Stimulated activated CD4-positive, alpha-beta T cell treated with anti-CD3 and anti-CD28 coated beads, Interleukin-4, amount 100 ng/mL, for 48 hours (primary cell): ENCODE measurements at places on chromosomes 11 and 22.

DNA sequence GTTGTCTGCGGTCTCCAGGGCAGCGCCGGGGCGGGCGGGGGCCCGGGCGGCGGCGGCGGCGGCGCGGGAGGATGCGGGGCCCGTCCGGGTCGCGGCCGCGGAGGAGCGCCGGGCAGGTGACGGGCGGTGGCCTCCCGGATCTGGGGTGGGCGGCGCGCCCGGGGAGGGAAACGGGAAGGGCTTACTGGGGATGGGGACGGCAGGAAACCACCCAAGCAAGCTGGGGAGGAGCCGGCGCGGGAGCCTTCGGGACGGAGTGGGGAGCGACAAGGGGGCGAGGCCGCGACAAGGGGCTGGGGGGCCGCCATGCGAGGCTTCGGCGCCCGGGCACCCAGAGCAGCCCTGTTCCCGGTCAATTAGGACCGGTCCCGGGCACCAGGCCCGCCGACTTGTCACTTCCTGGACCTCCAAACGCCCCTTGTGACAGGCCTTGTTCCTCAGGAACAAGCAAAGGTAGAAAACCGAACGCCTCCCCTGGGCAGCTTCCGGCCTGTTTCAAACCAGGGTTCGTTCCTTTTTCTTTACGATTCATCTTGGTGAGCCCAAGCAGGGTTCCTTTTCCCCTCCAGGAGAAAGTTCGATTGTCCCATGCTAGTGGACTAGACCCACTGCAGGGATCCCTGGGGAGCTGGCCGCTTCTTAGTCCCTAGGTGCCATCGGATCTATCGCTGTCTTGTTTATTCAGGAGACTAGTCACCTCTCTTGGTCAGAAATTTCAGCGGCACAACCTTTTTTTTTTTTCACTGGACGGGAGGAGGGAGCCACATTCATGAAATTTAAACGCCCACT, 492 bp downstream of the JHY start:
- DNase-seq, result peak; percentile 24

GRCh38 chr11:2766166-2766565, 66.4 kb upstream of the KCNQ1OT1 start:
- no peak for DNase-seq

DNA sequence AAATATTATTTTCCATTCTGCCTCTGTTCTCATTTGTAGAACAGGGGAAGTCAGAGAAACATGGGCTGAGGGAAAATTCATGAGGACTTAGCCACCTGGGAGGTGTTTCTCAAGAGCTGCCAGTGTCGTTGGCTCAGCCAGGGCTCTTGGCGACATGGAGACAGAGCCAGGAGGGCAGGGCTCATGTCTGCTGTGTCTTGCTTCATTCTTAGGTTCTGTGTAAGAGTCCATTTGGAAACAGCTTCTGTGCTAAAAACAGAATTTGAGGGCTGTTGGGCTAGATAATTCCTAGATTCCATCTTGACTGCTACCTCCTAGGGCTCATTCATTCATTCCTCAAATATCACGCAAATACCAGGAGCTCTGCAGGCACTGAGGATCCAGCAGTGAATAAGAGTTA, 15.1 kb upstream of the MRGPRX2 start:
- no peak for DNase-seq

- DNase-seq, result no peak
Measured at GRCh38 chr11:87290304-87290922, 252.7 kb downstream of the TMEM135 start.

- DNase-seq, result no peak
Measured at GRCh38 chr11:68371171-68372041, 59.0 kb downstream of the LRP5 start.

DNA sequence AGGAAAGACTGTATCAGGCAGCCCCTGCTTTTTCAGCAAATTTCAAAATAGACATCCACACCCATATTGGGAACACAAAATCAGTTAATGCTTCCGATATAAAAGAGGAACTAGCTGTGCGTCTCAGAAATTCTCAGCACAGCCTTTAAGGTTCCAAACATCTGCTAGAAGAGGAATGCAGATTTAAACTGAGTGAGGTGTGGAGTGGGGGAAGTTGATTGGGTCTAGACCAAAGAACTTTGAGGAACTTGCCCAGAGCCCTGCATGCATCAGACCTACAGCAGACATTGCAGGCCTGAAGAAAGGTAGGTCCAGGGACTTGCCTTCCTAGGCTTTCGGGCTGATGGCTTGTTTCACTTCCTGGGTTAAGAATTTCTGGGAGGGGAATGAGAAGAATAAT, at the start of gene MS4A4A:
MS4A4A (plus strand) TSS at position 255 of the 400 bp plus-strand sequence; CDS start at position 265, 10 bp downstream.
- DNase-seq, result no peak

DNA sequence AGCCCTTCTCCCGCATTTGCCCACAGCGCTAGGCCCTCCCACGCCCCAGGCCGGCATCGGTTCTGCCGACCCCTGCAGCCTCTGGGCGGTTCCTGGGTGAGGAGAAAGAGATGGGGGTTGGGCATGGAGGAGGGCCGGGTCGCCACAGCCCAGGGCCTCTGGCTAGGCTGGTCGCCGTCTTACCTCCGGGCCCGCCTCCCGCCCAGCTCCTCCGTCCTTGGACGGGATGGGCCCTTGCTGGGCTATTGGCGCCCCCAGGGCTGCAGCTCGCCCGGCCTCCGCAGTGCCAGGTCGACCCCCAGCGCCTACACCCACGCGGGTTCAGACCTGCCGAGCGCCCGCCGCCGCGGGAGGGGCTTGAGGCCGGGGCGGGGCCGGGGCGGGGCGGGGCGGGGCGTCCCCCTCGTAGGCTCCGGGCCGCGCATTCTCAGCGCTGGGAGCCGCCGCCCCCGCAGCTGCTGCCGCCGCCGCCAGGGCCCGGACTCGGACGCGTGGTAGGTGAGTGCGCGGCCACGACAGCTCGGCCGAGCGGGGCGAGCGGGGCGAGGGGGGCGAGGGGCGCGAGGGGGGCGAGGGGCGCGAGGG, at the start of gene CD151:
CD151 (plus strand) TSS at position 424 of the 585 bp plus-strand sequence. CDS start 3,118 bp downstream, outside the sequence.
- no peak for DNase-seq

- no peak for DNase-seq
Measured at GRCh38 chr22:27835446-27835845, 33.9 kb upstream of the MN1 start.

- no peak for DNase-seq
Measured at GRCh38 chr22:19843107-19843856, 11.4 kb downstream of the GNB1L start.

DNA sequence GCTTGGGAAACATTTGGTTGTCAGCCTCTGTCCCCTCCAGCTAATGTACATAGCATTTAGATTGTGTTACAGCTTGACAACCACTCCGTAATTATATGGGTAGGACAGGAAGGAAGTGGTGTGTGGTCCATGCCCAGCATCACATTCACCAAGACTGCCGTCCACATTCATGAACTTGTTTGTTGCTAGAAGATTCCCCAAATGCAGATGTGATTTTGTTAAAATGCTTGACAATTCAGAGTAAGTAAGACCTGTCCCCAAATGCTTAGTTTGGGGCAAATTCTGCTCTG, 1482.7 kb downstream of the TBC1D22A start:
- DNase-seq, result no peak

DNA sequence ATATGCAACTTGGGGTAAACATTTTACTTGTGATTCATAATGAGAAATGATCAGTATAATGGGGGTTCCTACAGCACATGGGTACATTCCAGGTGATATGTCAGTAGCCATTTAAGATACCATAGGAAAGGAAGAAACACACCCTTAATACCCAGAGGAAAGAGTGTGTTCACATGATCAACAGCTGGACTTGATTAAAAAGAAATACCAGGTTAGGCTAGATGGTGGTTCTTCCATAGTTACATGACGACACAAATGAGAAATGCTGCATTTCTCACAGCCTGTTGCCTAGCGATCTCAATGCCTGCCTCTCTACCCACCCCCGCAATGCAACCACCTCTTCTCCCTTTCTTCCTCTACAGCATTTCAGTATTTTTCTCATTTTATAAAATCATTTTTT, 96.8 kb downstream of the TTC28 start:
- DNase-seq, result no peak

DNA sequence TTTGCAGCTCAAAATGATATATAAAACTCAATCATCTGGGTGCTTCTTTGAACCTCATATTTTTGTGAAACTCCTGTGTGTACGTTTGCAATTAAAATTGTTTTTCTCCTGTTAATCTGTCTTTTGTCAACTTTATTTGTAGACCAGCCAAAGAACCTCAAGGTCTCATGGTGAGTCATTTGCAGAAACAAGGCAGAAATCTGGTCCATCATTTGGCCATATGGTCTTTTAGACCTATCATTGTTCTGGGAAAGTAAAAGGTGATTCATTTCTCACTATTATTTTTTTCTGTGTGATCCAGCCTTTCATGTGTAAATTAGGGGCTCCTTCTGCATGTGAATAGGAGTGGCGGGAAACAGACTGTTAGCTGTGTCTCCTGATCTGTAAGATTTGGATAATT, 399.1 kb upstream of the DDI1 start:
- no peak for DNase-seq

GRCh38 chr11:128733440-128734102, 39.7 kb downstream of the FLI1 start:
- DNase-seq, result no peak

DNA sequence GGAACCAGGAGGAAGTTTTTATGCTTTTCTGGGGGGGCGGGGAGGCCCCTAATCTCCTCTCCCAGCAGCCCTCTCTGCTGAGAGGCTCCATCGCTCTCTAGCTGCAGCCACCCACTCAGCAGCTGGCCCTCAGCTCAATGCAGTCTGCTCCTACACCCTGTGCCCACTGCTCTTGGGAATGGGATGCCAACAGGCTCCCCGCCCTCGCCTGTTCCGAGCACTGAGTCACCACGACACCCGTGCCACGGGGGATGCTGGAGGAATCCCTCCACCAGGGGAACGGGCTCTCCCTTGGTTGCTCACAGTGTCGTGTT, 23.5 kb upstream of the SUSD2 start:
- no peak for DNase-seq

- no peak for DNase-seq
Measured at GRCh38 chr11:33383075-33383919, 126.1 kb downstream of the HIPK3 start.

DNA sequence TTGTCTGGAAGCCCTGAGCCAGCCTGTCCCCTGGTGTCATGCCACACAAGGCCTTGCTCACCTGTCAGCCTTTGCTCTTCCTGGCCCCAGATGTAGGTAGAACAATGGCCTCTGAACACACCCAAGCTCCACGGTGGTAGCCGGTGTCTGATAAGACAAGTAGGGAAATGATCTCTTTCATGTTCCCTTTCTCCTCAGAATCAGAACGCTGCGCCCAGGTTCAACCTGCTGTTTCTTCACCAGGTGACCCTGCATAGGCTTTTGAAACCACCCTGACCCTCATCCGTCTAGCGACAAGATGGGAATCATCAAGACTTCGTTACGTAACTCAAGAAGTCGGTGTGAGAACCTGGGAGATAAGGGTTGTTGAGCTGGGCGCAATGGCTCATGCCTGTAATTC, 28.7 kb upstream of the YWHAH start:
- no peak for DNase-seq

DNA sequence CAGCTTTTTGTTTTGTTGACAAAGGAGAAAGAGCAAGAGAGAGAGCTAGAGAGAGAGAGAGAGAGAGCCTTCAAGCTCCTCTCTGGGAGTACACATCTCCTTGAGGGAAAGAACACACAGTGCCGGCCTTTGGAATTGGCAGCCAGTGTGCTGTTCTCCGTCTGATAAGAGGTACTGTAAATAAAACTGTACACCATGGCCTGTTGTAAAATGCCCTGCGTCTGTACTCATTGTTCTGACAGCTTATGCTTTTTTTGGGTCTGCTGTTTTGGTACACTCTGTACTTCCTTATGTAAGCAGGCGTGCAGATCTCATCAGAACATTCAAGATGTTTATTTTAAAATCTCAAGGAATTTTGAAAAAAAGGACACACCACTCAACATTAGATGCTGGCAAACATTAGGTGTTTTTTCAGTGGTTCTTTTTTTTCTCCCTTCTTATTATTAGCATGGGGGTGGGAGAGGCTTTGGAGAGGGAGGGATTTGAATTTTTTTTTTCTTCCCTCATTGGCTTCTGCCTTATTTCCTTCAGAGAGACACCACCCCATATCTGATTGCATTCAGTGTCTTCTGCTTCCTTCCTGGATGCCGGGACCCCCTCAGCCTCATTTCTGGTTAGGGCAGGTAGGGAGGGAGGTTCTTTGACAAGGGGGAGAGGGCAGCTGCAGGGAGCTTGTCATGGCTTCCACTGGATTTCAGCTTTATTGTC, 116.8 kb upstream of the NNMT start:
- DNase-seq, result no peak

DNA sequence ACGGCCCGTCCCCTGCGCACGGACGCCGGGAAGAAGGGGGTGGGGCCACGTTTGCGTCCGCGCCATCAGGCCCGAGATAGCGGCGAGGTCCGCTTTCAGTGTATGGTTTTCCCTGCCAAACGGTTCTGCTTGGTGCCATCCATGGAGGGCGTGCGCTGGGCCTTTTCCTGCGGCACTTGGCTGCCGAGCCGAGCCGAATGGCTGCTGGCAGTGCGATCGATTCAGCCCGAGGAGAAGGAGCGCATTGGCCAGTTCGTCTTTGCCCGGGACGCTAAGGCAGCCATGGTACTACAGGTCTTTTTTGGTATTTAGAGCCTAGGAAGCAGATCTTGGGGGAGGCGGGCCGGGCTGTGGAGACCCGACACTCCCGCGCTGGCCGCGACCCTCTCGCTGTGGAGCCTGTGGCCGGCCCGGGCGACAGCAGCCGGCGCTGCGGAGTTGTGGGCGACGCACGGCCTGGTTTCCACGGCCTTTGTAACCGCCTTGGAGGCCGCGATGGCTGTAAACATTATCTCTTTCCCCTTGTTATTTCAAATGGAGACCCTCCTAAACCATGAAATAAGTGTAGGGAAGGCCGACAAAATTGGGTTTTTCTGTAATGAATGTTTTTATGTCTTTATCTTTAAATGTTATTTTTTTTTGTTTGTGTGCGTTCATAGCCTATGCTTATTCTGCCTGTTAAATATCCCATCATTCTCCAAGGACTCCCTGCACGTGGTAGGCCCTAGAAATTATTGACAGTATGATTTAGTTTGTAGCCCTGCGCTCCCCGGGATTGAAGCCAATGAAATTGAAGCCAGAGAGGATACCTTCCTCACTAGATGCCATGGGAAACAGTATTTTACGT, at the start of gene AASDHPPT:
AASDHPPT (plus strand) TSS at position 54 of the 847 bp plus-strand sequence; CDS start at position 103, 49 bp downstream.
- DNase-seq, result no peak

DNA sequence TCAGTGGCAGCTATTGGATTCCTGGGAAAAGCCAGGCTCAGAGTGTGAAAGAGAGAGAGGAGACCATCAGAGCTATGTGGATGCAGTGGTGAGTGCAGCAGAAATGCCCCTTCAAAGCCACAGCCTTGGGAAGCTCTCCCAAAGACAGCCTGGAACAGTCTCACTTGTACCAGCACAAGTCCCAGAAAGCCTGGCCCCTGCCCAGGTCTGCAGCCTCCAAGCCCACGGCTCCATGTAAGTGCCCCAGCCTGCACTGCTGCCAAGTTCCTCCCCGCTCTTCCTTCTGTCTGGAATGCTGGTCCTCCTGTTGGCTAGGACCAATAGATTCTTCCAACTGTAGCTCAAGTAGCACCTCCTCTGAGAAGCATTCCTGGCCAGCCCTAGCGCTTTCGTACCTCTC, 539.7 kb downstream of the MIAT start:
- DNase-seq, result no peak

- no peak for DNase-seq
Measured at GRCh38 chr22:25903294-25903693, 161.3 kb downstream of the MYO18B start.

- no peak for DNase-seq
Measured at GRCh38 chr11:34653851-34654482, 33.1 kb downstream of the EHF start.

GRCh38 chr11:114664641-114665040, 13.7 kb upstream of the NXPE2 start:
- no peak for DNase-seq

GRCh38 chr22:23263651-23264555, 83.6 kb downstream of the BCR start:
- no peak for DNase-seq

- DNase-seq, result no peak
Measured at GRCh38 chr11:10693509-10694081, at the start of gene IRAG1. Gene IRAG1 (minus strand): TSS chr11:10693755. CDS start chr11:10693602, 153 bp downstream.
